ENCODE measurements at places on chromosomes 1 and 21. TPM values are rescaled to one million over a fixed set of nuclear protein-coding genes. Genes with fewer than 3 reads are reported as not detected.

HFM1 gene
- total RNA-seq = under 0.01 TPM

ZNF695 gene
- total RNA-seq = 1.3 TPM

THBS3 gene
- 32.8 TPM for total RNA-seq

HSD3B1 gene
- total RNA-seq = not detected

GBP7 gene
- total RNA-seq = not detected

GNG5 gene
- 17.3 TPM for total RNA-seq

LY9 gene
- total RNA-seq = not detected

IL24 gene
- 0.86 TPM for total RNA-seq

CRP gene
- not detected for total RNA-seq

CD53 gene
- total RNA-seq = not detected
